ENCODE measurements at places on chromosomes 7 and 10.

DNA sequence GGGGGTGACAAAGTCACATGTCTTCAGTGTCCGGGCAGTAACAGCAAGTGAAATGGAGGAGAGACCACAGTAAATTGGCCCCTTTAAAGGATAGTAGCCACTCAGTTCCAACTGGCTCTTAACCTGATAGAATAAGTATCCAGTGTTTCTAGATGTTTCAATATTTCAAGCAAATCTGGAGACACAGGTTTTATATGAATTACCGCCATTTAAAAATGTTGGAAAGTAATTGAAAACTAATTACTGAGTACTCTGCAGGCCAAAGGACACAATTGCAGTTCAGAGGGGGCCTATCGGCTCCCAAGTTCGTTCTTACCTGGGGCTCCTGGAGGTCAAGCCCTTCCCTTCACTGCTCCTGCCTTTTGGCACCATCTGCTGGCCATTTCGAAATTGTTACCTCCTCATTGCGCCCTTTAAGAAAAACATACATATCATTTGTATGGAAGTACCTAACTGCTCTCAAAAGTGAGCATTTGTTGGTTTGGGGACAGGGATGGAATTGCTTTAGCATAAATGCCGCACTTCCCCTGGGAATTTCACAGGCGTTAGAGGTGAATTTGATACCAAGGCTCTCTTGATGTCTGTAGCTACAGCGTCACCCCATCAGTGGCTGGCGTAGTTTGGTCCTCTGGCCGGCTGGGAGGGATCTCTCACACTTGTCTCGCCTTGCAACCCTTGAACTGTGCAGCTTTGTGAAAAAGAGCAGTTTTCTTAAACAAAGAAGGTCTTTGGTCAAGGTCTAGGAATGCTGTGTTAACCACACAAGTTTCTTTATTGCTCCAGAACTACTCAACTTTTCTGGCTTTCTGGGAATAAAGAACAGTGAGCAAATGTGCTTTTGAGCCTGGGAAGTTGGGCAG lies 220.0 kb downstream of the ARHGAP21 start:
- peak; percentile 53 for DNase-seq

GRCh38 chr7:15433151-15433550 lies 128.7 kb downstream of the AGMO start:
- DNase-seq, result no peak

DNA sequence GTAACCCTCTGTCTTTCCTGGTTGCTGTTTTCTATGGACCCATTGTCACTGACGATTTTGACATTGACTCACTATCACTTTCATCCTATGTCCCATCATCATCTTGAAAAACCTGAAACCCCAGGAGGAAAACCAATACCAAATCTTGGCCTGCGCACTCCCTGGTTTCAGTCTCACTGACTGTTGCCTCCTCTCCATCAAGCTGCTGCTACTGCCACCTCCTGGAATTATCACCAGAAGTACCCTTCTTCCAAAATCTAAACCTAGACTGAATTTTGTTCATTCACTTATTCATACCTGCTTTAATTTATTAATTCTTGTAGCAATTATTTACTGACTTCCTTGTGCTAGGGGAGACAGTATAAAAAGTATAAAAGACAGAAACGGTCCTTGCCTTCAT lies 44.5 kb upstream of the ACBD5 start:
- DNase-seq, result no peak

DNA sequence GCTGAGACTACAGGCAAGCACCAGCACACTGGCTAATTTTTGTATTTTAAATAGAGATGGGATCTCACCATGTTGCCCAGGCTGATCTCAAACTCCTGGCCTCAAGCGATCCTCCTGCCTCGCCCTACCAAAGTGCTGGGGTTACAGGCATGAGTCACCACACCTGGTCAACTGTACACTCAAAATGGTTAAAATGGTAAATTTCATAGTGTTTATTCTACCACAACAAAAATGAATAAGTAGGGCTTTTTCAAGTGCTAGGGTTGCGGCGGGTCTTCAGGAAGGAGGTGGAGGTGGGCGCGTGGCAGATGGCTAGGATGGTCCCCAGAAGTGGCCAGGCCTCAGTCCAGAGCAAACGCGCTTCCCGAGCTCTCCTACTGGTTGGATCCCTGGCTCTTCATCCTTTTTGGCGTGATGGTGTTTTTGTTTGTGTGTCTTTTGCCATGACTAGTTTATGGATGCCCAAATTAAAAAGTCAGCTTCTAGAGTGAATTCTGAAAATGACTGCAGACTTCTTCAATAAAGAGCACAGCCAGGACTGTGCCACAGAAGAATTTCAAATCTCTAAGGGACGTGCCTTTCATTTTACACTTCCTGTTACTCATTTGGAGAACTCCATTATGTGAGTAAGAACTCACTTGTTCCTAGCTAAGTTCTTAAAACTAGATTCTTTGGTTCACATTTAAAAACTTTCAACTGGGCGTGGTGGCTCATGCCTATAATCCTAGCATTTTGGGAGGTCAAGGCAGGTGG lies 73.9 kb downstream of the TMEM130 start:
- DNase-seq, result no peak

DNA sequence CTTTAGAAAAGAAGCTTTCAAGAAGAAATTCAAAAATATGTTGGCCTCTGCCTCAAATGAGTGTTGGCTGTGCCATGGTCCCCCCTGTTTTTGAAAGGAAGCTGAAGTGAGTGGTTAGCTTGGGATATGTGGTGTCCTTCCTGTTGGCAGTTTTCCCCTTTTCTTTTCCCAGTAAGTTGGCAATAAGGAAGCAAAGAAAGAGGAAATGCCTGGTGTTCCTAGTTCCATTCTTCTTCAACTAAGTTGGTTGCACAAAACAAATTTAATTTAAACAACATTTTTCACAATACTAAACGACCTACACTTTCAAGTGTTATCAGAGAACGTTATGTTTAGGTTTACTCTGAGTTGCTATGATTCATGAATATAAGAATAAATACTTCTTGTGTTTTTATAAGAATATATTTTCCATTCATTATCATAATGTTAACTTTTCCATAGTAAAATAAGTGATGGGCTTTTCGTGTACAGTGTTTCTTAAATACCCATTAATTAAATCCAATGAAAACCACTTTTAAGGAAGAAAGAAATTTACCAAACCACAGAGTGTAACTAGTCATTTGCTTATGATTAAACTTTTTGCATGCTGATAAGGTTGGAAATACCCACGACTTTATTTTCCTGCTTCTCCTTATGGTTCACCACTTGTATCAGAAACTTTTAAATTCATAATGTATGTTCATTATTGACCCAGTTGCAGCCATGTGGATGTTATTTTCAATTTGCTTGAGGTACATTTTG lies 7.7 kb downstream of the HDAC9 start:
- DNase-seq, result no peak

GRCh38 chr10:31578951-31579350 lies 259.9 kb downstream of the ZEB1 start:
- DNase-seq, result no peak

DNA sequence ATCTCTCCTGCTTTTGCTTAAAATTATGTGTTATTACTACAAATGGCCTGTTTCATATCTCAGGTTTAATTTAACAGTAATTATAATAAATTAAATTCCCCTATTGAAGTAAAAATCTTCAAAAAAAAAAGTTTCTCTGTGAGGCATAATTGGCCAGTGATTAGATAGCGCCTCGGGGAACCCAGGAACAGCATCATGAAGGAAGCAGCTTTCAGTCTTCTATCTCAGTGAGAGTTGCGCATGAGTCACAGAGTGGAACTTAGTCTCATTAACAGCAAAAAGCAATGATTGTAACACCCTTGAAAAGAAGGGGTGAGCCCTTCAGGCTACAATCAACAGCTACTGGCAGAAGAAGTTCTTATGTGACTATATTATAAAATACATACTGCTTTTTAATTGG lies 506.2 kb upstream of the ZWINT start:
- DNase-seq, result no peak

DNA sequence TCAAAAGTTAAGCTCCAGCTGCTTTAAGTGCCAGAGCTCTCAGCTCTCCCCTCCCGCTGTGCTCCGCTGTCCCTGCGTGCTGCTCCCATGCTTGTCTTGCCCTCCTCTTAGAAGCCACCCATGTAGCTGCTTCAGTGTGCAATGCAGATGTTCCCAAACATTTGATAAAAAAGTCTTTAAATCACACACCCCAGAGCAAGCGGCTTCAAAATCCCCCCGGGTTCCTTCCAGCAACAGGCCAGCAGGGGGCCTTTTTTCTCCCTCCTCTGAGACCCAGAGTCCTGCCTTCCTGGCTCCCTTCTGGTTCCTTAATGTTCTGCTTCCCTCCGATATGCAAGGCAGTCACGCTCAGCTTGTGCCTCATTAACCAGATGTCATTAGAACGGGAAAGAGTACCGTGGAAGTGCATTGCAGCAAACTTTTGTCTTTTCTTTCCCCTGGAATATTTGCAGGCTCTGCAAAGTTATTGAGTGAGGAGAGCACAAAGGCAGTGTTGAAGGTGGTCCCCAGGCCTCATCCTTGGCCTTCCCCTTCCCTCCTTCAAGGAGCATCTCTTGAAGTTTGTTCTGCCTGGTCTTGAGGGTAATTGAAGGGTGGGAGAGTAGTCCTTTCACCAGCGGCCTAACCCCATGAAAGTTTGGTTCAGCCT lies 25.5 kb downstream of the LDB3 start:
- no peak for DNase-seq

DNA sequence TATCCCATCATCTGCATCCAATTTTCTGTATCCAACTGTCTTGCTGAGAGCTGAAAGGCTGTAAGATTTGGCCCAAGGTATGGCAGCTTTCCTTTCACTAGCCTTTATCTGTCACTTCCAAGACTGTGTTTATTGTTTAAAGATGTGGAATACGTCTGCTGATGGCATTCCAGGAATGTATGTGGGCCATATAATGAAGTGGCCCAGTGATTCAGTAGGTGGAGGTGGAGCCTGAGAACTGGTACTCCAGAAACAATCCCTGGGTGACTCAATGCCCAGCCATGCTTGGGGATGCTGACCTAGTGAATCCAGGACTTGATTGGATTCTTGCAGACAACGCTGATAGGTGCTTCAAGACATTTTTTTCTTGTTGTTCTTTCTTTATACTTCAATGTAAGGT lies 13.5 kb downstream of the NEUROD6 start:
- peak; percentile 44 for DNase-seq

GRCh38 chr7:151008143-151008510 lies 16.2 kb downstream of the ATG9B start:
- no peak for DNase-seq

DNA sequence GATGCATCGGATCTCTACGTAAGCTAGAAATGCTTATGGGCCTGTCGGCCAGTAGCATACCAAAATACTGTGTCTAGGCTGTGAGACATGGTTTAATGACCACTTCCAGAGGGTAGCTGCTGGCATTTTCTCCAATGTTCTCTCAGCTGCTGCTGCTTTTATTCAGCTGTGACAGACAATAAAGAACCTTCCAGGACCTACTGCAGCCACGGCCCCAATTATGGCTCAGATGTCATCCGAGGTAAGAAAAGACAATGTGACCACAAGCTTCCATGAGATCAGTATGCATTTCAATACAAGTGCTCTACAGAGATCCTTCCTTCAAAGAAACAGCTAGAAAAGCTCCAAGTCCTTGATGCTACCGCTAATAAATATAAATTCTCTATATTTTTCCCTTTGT lies 256.2 kb downstream of the SDHAF3 start:
- no peak for DNase-seq

GRCh38 chr7:110721395-110721794 lies 369.5 kb upstream of the LRRN3 start:
- DNase-seq, result no peak

DNA sequence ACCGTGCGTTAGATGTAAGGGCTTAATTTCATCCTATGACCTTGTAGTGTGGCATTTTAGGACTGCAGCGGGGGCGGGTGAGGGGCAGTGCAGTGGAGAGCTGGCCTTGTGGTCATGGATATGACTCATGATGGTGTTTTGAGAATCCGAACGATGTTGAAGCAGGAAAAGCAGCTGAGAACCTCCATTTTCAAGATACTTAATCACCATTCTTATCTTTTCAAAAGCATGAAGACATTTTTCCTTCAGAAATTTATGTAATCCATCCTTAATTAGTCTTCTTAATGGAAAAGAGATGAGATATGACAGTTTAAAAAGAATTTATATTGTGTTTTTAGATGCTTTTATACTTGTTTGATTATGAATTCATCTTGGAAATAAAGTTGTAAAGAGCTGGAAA lies 9.6 kb downstream of the ATP5F1C start:
- DNase-seq, result peak; percentile 41

GRCh38 chr7:142960955-142961512 lies 1.1 kb downstream of the KEL start:
- DNase-seq, result no peak

DNA sequence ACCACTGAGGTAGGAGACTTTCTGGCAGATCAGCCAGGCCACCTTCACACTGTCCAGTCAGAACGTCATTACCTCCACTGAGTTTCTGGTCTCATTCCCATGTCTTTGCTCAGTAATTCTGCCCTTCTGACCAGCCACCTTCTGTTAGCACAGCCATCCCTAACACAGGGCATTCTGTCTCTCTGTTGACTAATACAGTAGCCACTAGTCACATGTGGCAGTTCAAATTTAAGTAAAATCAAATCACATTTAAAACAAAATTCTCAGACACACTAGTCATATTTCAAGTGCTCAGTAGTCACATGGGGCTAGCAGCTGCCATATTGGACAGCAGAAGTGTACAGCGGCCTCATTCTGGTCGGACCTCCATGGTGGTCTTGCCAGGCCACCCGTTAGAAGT lies 7.4 kb downstream of the CPSF4 start:
- DNase-seq, result peak; percentile 11
